Glomerular endothelial cell (primary cell): ENCODE measurements at places on chromosomes 6 and 20.

GRCh38 chr20:11849976-11850670, 67.6 kb upstream of the BTBD3 start:
- no peak for DNase-seq

DNA sequence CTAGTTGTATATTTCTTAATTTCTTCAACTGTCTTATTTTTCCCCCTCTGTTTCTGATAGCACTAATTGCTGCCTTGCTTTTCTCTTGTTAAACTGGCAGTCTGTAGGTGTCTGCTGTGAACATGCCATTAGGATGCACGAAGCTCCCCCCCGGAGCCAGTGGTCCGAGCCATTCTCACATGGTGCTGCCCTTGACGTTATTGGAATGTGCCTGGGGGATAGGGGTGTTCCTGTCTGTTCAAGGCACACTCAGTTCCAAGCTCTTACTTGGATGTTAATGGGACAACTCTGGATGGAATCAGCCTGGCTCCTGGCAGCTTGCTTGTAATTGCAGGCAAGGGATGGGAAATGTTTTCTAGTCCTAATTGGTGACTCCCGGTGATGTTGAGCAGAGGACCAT, 68.4 kb downstream of the RREB1 start:
- DNase-seq, result no peak

GRCh38 chr6:29005183-29005885, at the start of gene ZNF311:
TSS of gene ZNF311 (minus strand) at chr6:29005315. CDS start at chr6:29003954, 1,361 bp downstream.
- DNase-seq, result no peak

DNA sequence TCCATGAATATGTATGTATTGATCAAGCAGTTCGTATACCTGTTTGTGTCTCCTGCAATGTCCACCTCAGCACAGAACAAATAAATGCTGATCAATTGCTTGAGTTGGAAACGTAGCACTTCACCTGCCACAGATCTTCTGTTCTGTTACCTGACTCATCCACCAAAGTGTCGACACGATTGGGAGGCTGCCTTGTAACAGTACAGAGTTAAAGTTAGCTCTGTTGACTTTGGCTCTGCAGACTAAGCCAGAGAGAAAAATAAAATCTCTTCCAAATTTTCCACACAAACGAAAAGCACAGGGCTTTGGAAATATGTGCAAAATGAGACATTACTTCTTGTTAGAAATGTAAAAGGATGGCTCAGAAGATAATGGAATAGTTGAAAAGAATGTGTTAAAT, 245.4 kb downstream of the NRN1 start:
- no peak for DNase-seq

- no peak for DNase-seq
These were observed 263.4 kb upstream of the MAN1A1 start for GRCh38 chr6:119612911-119613381.

GRCh38 chr20:62618611-62619529, 23.4 kb upstream of the SLCO4A1 start:
- no peak for DNase-seq

DNA sequence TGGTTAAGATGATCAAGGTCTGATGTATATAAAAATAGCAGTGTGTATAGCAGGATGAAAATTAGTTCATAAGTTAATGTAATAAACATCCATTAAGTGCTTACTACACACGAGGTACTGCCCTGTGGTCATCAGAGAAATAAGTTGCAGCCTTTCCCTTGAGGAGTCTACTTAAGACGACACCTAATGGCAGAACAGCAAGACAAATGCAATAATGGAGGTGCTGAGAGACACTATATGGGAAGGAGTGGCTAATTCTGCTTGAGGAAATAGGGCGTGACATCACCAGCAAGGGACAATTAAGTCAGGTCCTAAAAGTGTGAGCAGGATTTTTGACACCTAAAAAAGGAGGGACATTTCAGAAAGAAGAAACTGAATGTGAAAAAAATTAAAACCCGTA, 75.2 kb downstream of the BACH2 start:
- no peak for DNase-seq

DNA sequence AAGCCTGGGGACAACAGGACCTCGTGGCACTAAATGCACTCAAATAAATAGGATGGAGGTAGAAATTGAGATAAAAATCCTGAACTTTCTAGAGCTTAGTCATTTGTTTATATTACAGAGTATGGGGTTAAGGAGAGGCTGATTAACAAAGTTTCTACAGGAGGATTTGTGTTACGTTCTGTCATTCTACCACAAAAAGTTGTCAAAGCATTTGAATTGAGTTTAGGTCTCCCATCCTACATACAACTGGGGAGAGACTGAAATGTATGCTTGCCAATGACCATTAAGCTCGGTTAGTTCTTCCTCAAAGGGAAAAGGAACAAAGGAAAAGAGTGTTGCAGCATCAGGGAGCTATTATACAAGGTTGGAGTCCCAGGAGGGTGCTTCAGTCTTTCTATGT, 597.9 kb downstream of the COL12A1 start:
- DNase-seq, result no peak

GRCh38 chr6:50097966-50098640, 48.4 kb upstream of the DEFB112 start:
- no peak for DNase-seq

DNA sequence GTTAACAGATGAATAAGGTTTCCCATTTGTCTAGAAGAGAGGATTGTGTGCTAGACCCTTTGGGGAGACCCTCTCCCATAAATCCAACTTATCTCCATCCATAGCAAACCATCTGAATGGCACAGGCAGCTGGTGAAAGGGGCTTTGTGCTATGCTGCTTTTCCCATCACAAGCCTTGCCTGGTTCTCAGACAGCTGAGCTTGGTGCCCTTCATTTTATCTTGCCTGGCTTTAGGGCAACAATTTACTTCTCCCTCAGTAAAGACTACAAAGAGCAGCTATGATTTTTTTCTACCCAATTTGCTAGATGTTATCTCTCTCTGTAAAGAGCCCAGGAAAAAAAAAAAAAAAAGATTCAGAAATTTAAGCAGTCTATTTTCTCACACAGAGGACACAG, 117.0 kb upstream of the COL21A1 start:
- no peak for DNase-seq

DNA sequence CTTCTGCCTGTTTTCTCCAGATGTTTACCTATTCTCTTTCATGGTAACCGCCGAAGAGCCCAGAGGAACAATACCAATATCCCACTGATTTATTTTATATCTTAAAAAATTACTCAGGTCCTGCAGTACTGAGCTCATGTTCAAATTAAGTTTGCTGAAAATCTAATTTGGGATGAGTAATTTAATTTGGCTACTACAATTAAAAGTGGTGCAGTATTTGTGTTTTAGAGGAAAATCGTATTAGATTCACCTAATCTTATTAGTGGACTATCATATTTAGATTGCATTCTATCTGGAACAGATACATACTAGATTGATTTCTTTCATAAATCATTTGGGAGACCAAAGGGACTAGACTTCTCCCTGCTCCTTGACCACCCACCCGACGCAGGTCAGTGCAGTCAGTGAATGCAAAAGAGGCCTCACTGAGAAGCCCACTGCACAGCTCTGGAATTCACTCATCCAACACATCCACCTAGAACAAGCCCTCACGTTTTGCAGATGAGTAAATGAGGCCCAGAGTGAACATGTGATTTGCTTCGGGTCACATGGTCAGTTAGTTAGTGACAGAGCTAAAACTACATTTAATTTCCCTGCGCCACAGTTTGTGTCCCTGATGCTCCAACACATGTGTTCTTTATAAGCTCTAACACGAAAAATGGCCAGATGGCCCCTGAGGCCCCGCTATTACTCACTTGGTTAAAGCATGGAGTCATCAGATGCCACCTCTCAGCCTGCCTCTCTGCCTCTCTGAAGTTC, 101.8 kb downstream of the TRERF1 start:
- no peak for DNase-seq

- no peak for DNase-seq
These were observed 56.0 kb upstream of the TMEM181 start for GRCh38 chr6:158503846-158504245.

DNA sequence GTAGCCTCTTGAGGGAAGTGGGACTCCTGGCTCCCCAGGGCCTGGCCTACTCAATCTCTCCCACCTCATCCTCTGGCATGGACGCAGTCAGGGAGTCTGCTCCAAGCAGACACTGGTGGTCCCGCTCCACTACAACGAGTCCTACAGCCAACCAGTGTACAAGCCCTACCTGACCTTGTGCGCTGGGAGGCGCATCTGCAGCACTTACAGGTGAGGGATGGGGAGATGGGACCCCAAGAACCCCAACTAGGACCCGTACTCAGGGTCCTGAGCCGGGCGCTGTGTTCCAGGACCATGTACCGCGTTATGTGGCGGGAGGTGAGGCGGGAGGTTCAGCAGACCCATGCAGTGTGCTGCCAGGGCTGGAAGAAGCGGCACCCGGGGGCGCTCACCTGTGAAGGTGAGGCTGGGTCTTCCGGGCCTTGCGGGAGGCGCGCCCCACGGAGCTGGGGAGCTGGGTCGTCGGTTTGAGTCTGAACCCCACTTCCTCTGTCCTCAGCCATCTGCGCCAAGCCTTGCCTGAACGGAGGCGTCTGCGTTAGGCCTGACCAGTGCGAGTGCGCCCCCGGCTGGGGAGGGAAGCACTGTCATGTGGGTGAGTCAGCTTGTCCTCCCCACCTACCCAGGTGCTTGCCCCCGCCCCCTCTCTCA, 2.1 kb downstream of the EGFL8 start:
- no peak for DNase-seq

GRCh38 chr6:45609141-45609638, 231.5 kb upstream of the SUPT3H start:
- DNase-seq, result no peak

DNA sequence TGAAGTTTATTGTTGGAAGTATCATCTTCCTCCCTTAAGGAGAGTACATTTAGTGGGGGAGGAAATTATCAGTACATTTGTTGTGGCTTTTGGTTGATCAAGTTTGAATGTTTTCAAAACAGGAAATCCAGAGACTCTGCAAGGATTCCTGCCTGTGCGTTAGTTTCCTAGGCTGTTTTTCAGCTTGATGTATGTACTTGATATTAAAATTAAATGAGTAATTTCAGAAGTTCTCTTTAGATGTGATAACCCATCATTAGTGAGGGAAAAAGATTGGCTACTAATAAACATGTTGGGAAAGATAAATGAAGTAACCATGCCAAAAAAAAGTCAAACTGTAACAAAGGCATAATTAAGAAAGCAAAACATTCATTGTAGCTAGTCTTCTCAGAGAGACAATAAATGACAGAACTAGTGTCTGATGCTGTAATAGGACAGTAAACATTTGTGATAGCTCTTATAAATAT, 88.0 kb upstream of the TULP1 start:
- no peak for DNase-seq

DNA sequence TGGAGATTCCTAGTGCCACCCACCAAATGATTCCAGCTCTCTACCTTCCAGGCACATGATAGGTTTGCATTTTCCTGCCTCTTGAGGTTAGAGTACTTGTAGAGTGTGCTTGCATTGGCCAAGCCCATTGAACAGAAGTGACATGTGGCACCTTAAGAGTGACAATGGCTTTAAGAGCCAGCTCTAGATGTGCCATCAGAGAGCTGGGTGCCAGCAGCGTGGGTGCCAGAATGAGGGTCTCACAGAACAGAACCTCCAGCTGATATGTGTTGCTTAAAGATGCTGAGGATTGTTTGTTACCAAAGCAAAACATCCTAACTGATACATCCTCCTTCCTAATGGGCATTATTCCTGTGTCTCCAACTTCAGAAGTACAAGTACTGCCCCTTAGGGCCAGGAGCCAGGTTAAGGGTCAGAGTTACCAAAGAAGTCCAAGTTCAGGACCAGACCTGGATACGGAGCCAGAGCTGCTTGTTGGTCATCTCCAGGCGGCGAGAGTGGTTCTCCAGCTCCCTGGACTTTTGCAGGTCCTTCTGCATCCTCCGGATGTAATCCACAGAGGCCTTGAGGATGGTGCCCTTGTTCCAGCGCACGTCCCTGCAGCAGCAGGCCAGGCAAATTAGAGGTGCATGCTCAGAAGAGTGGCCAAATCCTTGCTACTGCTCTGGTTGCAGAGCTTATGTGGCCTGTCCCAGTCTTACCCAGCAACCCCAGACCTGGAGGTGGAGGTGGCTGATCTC, 47.5 kb downstream of the MDFI start:
- no peak for DNase-seq

GRCh38 chr20:16018881-16019280, 554.4 kb downstream of the KIF16B start:
- DNase-seq, result no peak

DNA sequence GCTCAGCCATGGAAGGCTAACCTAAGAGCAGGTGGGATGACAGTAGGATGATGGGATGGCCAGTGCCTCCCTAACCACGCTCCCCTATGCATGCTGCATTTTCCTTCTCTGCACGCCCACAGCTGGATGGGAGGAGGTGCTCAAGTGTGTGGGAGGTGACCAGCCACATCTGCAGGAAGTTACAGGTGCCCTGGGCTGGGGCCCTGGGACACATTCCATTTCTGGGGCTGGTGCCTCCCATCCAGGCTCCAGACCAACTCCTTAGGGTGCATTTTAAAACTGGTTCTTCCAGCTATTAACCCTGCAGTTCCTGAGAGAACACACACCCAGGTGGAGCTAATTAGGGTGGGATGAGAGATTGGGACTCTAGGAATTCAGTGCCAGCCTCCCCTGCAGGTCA, 135.3 kb upstream of the ARMC2 start:
- DNase-seq, result no peak

- DNase-seq, result no peak
These were observed 30.8 kb upstream of the ENPP1 start for GRCh38 chr6:131776985-131777384.

DNA sequence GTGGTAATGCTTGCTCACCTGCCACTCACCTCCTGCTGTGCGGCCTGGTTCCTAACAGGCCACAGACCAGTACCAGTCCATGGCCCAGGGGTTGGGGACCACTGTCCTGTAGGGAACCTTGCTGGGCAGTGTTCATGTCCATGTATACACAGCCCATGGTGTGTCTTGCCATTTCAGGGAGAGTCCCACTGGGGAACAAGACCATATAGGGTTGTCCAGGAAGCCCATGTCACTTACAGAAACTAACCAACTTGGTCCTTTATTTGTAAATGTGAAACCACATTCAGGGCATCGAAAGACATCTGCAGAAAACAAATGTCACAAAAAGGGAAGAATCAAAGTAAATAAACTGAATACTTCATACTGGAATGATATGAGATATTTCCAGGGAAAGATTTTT, 179.1 kb downstream of the NFATC2 start:
- DNase-seq, result no peak

- no peak for DNase-seq
These were observed 24.3 kb upstream of the IL17A start for GRCh38 chr6:52161689-52162438.

GRCh38 chr6:89100114-89100513, 17.8 kb downstream of the SRSF12 start:
- DNase-seq, result no peak

GRCh38 chr6:106162921-106163320, 76.8 kb downstream of the PRDM1 start:
- no peak for DNase-seq

DNA sequence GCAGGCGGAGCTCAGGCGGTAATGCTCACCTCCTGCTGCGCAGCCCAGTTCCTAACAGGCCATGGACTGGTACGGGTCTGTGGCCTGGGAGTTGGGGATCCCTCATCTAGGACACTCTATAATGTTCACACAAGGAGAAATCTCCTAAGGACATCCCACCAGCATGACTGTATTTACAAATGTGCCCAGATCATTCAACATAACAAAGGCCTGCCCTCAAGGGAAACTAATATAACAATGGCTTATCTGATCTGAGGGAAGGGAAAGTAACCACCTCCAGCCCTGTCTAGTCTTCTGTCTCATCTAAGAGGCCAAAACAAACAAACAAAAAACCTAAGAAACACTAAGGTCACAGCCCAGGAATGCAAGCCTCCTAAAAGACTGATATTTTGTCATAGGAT, 232.8 kb downstream of the RNGTT start:
- no peak for DNase-seq
